ENCODE measurements at places on chromosomes 6 and 20.

DNA sequence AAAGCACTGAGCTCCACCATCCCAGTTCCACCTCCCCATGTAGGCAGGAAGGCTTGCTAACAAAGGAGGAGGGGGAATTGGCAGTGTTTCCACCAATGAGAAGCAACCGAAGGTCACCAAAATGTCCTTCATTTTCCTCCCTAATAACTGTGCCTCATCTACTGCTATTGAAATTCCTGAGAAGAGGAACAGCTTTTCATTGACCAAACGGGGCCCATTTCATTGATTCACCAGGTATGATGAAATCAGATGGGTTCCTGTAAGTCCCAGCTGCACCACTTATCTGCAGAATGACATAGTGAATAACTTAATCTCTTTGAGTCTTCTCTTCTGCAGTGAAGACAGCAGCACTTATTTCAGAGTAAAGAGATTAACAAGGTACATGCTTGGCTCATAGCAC lies 17.3 kb downstream of the TREM1 start:
- no peak for DNase-seq

DNA sequence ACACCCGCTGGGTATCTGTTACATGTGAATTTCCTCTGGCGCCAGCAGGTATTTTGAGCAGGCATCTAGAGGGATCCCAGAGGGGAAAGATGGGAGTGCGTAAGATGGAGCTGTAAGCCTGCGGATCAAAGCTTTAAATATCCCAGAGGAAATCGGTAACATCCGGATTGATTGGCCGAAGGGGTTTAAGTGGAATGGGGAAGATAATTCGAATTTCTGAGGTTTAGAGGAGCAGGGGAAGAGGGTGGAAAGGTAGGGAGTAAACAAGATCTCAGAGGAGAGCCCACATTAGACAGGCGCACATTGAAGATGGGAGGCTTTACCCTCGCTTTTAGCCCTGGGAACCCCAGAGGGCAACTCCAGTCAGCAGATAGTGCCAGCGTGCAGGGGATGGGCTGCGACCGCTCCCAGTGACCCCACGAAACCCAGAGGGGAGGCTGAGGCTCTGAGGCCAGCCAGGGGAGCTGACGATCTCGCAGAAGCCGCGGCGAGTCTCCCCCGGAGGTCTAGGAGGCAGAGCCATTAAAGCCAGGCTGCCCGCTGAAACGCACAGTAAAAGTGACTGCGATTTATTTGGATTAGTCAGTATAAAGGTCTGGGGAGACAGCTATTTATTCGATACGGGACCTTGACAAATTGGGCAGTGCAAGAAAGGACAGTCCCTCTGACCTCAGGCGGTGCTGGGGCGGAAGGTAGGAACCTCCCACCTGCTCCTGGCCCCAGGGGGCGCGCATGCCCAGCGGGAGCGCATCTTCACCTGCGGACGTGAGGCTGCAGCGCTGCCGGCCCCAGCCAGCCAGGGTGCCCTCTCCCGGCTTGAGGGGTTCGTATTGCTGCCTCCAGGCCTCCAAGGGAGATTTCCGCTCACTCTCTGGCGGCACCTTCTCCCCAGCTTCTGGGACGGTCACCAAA lies 34.3 kb upstream of the TCF21 start:
- DNase-seq, result no peak

- DNase-seq, result no peak
Observed at GRCh38 chr6:90370493-90370959, 73.9 kb upstream of the BACH2 start.

GRCh38 chr6:46172176-46172575 lies 1.4 kb upstream of the ENPP5 start:
- no peak for DNase-seq

DNA sequence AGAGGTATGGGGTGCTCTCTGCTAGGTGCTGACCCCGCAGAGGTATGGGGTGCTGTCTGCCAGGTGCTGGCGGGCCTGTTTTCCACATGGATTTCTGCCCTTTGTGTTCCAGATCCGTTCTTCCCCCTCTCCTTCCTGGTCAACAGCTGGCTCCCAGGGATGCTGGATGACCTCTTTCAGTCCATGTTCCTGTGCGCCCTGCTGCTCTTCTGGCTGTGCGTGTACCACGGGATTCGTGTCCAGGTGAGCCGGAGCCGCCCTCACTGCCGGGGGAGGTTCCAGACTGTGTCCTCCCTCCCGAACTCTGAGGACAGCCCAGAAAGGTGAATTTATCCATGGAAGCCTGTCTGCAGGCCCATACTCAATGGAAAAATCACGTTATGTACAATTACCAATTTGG lies 36.3 kb downstream of the DYNLT1 start:
- DNase-seq, result no peak

GRCh38 chr6:169656546-169657283 lies 45.1 kb downstream of the WDR27 start:
- no peak for DNase-seq

- no peak for DNase-seq
Observed at GRCh38 chr6:125154118-125154760, 666 bp downstream of the TPD52L1 start.

DNA sequence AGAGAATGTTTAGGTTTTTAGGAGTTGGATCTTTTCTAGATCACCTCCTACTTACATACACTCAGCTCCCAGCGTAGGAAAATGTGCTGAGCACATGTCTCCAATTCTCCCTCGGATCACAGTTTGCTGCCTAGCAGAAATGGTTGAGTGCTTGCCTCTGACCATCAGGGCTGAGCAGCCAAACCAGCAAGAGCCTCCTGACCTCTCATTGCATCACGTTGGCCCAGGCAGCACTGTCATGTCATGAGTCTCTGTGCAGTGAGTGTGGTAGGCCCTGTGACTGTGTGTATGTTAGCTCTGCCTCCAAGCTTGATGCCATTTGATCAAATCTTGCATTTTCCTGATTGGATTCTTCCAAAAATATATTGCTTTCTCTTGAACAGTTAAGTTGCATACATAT lies 112.0 kb downstream of the LRRC1 start:
- DNase-seq, result no peak

- DNase-seq, result no peak
Observed at GRCh38 chr6:108052706-108053105, 21.8 kb downstream of the OSTM1 start.

DNA sequence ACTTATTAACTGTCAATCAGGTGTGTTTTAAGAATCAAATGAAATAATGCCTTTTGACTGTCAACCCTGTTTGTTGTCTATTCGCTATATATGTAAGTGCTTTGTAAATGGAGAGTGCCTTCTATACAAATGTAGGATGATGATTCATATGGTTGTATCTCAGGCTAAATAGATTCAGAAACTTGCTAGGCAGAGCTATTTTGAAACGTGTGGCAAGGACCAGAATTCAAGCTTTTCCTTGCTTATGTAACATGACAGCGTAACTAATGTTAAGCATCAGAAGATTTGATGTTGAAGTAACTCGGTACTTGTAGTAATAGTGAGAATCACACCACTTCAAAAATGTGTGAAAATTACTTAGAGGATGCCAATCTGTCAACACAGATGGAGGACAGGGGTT lies 3.4 kb downstream of the OGFRL1 start:
- no peak for DNase-seq

GRCh38 chr6:134247231-134247833 lies 70.6 kb downstream of the SGK1 start:
- DNase-seq, result peak; percentile 67

DNA sequence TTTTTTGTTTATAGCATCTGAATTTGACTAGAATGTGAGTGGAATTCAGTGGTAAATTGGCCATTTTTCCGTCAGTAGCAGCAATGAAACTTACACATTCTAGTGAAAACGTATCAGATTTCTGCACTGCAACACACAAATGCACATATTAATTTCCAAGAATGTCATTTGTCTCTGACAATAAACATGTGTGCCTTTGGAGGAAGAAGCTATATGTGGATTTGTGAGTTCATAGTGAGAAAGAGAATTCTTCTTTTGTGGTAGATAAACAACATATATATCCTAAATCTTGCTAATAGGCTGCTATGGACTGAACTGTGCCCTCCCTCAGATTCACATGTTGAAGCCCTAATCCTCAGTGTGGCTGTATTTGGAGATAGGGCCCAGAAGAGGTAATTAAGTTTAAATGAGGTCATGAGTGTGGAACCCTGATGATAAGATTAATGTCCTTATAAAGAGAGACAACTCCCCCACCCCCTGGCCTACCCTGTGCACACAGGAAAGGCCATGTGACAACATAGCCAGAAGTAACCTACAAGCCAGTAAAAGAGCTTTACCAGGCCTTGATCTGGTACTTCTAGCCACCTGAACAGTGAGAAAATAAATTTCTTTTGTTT lies 200.2 kb upstream of the EYA4 start:
- DNase-seq, result no peak

- no peak for DNase-seq
Observed at GRCh38 chr20:35252037-35252461, 25.6 kb downstream of the MMP24 start.

DNA sequence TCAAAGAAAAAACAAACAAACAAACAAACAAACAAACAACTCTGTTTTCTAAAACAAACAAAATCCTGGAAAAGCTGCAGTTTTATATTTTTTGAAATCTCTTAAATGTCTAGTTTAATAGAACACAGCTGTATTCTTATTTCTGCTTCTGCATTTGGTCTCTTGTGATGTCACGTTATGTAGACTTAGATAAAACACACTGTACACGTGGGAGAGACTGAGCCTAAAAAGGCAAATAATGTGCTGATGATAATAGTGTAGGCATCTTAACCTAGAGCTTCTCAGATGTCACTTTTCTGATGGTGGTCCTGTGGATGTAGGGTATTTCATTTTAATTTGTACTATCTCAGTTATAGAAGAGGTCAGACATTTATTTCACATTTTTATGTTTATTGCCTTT lies 261.7 kb downstream of the UTRN start:
- DNase-seq, result no peak

DNA sequence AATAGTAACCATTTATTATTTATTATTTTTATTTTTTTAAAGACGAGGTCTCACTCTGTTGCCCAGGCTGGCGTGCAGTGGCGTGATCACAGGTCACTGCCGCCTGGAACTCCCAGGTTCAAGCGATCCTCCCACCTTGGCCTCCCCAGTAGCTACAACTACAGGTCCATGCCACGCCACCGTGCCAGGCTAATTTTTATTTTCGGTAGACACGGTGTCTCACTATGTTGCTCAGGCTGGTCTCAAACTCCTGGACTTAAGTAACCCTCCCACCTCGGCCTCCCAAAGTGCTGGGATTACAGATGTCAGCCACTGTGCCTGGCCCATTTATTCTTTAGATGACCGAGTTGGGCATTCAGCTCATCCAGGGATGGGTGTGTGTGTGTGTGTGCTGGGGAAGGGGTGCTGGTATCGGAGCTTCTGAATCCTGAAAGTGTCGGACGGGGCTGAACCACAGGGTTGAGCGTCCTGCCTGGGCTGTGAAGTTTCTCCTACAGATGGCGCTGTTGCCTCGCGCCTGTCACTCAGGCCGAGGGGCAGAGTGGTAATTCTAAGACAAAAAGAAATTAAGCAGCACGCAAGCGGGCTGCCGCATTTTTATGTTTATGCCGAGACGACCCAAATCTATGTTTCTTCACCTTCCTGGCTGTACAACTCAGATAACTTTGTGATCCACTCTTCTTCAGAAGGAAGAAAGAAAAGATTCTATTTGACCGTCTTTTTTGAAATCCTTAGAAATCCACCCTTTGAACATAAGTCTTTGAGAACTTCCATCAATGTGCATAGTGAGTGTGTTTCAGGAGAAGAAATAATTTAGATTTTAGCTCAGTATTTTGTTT lies 252.8 kb downstream of the CDH26 start:
- peak; percentile 48 for DNase-seq

DNA sequence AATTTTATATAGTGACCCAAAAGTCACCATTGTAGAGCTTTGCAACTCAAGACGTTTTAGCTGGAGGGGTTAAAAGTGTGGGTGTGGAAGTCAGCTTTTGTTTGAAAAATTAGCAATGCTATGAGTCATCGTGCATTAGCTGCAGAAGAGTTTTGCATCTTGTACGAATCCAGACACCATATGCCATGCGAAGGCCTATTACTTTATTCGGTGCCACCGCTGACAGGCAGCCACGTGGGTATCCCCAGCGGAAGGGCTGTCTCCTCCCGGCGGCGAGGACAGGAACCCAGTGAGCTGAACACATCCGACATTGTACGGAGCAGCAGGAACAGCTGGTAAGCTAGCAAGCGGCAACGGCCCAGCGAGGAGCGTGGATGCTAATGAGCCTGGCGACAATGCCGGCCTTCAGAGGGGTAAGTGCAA lies 84.4 kb downstream of the INSM1 start:
- DNase-seq, result peak; percentile 50

DNA sequence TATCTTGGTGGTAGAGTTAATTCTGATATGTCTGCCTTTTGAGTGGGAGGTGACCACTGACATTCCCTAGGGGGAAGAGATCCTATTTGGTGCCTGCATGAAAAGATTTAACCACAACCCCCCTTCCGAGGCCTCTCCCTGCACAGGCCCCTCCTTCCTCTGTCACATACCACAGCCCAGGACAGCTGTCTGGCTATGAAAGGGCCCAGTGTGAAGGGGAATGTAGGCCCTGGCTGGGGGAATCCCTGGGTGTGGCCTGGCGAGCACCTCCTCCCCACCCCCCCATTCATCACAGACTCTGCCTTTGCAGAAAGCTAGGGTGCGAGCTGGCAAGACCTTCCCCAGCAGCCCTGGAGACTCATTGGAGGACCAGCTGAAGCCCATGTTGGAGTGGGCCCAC lies 27.4 kb upstream of the MAPRE1 start:
- peak; percentile 28 for DNase-seq

DNA sequence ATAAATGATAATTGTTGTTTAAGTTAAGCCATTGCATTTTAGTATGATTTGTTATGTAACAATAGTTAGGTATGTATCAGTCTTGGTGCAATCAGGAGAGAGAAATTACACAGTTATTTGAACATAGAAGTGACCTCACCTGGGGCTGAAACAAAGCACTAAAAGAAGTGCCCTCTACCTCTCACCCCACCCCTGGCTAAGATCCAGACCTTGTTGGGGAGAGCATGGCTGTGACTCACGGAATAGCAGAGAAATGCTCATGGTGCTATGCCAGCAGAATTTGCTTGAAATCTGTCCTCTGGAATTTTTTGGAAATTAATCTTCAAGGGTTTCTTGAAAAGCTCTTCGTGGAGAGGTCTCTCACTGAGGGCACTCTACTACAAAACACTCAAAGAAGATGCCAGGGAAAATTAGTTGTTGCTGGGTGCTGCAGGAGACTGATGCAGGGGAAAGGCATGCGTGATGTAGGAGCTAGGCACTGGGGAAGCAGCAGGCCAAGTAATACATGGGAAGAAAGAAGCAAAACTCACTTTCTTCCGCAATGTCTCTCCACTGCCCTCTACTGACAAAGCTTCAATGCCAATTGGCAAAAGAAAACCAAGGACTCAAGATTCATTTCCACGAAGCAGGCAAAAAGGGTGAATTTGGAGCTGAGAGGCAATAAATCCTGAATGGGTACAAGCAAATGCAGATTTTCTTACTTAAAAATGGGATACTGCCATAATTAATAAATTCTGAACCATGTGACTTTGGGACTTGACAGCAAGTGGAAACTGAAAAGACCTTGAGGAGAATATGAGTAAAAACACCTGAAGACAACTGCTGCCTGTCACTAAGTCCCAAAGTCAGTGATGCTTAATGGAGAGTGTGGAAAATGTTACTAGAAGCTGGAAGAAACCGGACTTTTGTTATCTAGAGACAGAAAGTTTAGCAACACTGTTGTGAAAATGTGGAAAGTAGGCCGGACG lies 136.3 kb upstream of the ZNF184 start:
- DNase-seq, result no peak

GRCh38 chr6:51450248-51450957 lies 631.7 kb downstream of the TFAP2B start:
- no peak for DNase-seq

Data from activated naive CD4-positive, alpha-beta T cell treated with anti-CD3 and anti-CD28 coated beads, Interleukin-2, amount 50 U/mL, for 16 hours (primary cell).